ENCODE measurements at places on chromosomes 11 and 22.

GRCh38 chr22:48682504-48682903 lies 1145.2 kb downstream of the BRD1 start:
- DNase-seq: no peak

DNA sequence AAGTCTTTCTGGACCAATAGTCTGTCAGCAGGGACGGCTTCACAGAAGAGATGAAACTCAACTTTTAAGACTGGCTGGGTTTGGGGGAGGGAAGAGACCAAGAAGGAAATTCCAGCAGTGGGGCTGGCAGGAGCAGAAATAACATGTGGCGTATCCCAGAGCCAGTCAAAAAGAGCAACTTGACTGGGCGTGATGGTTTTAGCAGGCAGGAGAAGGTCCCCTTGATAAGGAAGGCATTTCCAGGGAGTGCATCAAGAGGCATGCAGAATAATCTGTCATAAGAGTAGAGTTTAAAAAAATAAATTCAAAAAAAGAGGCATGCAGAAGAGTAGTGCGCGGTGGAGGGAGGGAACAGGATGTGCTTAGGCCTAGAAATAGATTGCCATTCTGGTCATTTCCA lies 52.5 kb downstream of the C22orf31 start:
- DNase-seq: peak; percentile 6

- no peak for DNase-seq
These were observed 78.6 kb upstream of the GRK3 start for GRCh38 chr22:25485626-25486545.

GRCh38 chr11:102614485-102614884 lies 10.6 kb downstream of the MMP20 start:
- DNase-seq: no peak

DNA sequence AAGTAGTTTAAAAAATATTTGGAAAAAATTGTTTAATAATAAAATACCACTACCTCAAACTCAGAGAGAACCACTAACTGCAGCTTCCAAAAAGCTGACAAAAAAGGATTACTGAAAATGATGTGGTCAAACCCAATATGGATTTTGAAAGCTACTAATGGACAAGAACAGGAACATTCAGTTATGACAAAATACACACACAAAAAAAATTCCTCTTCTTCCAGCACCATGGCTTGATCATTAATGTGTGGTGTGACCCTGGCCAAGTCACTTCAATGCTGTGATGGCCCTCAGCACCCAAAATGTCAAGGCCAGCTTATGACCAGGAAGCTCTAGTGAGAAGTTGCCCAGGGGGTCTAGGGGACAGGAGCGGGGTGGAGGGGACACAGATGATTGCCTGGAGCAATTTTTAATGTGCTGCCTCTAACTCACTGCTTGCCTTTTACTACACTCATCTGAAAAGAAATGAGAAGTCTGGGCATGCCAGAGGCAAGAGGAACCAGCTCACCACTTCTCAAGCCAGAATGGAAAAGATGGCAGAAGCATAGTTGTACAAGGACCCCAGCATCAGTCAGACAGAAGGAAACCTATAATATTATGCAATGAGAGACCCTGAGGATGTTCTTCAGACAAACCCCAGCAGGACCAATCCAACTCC lies 2.2 kb downstream of the SMCO4 start:
- DNase-seq: no peak

DNA sequence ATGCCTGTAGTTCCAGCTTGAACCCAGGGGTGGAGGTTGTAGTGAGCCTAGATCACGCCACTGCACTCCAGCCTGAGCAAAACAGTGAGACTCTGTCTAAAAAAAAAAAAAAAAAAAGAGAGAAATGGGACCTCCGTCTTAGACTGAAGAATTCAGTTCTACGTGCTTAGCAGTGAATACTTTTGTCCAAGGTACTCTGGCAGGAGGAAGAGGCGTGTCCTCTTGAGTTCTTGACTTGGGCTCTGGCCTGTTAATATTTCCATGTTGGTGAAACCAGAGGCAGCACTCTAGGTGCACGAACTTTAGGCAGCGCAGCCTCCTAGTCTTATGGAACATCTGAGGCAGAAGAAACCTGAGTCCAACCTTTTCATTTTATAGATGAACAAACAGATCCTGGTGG lies 2.4 kb downstream of the HMBS start:
- no peak for DNase-seq

- DNase-seq: no peak
These were observed 10.2 kb upstream of the CBX6 start for GRCh38 chr22:38881997-38882879.

DNA sequence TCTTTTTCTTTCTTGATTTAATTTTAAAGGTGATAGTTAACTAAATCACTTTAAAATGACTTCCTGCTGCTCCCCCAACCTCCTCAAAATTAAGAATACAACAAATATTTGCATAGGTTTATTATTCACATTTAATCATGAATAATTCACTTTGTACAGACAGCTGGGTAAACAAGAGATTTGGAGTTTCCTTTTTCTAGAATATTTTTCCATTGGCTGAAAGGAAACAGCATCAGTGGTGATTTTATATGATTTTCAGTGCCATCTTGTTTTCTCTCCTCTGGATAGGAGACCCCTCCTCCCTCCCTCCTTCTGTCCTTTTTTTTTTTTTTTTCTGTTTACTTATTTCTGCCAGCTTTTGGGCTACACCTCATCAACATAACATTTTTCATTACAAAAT lies 60.5 kb downstream of the LIF start:
- DNase-seq: no peak

DNA sequence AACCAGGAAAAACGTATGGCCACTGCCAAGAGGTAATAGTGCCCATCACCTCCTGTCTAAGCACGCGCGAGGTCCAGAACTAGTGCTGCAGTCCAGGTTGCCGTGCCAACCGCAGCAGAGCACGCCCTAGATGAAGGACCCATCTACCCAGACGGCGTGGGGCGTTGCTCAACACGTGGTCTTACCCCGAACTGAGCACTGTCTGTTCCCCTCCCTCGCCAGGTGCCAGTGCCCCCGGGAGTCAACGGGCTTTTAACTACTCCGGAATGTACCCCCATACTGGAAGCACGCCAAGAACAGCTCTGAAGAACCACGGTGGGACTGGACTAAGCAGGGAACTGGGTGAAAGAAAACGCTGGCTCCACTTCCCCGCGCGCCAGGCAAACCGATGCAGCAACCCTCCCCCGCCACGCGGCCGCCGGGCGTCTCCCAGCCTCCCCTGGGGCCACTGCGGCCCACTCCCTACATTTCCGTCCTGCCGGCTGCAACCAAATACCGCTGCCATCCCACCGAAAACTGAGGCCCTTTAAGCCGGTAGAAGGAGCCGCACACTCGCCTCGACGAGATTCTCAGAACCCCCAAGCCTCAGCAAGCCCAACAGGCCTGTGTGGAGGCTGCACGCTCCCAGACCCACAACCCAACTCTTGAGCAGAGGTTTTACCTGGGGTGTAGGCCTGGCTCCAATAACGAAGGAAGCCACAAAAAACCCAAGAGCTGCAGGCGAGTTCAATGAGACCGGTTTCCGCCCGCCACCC lies at the start of gene HSPA8:
Gene HSPA8 (minus strand): TSS at position 734 of the 755 bp plus-strand sequence. CDS start 812 bp downstream, outside the sequence.
- DNase-seq: peak; percentile 44

DNA sequence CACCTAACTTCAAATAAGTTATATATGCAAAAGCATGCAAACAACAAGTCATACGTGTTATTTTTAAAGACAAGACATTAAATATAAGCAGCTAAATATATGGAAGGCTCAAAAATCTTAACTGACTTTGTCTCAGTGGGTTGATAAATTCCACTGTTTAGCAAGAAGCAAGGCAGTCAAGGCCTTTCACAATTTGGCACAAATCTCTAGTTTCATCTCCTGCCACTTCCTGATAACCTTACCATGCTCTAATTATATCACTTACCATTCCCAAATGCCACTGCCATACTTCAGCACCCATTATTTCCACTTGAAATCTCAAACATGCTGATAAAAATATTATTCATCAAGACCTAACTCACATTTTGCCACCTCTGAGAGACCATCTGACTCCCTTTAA lies 24.8 kb downstream of the DCUN1D5 start:
- no peak for DNase-seq

DNA sequence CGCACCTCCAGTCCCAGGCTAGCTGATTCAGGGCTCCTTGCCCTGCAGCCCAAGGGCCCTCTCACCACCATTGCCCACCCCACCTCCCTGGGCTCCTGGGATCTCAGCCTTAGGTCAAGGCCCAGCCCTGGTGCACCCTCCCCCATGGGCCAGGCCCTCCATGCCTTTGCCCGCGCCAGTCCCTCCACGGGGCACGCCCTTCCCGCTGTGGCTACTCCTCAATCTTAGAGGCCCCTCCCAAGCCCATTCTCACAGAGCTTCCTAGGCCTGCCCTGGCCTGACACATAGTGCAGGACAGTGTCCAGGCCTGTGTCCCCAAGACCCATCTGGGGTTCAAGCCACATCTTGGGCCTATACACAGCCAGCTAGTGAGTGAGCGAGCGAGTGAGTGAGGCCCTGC lies 6.9 kb downstream of the GP1BB start:
- no peak for DNase-seq

DNA sequence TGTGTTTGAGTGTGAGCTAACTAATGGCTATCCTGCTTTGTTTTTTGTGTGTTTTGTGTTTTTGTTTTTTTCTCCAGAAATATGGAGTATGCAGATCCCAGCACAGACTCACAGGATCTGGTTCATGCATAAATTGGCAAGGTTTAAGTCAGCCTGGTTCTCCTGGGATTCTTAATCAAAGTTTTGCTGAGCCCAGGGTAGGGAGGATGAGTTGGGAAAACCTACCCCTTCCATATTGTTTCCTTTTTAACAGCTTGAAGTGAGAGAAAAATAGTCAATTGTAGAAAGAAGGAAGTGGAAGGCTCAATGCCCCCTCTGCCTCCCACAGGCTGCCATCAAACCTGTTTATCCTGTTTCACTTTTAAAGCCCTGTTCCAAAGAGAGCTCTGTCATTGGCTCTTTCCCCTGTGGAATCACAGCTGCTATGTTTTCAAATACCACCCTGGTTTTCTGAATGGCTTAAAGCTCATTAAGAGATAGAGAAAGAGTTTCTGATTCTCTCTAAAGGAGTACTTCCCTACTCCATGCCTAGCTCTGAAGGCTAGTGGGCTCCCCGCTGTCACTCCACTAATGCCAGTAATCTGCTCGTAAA lies 23.4 kb upstream of the CADM1 start:
- DNase-seq: no peak

DNA sequence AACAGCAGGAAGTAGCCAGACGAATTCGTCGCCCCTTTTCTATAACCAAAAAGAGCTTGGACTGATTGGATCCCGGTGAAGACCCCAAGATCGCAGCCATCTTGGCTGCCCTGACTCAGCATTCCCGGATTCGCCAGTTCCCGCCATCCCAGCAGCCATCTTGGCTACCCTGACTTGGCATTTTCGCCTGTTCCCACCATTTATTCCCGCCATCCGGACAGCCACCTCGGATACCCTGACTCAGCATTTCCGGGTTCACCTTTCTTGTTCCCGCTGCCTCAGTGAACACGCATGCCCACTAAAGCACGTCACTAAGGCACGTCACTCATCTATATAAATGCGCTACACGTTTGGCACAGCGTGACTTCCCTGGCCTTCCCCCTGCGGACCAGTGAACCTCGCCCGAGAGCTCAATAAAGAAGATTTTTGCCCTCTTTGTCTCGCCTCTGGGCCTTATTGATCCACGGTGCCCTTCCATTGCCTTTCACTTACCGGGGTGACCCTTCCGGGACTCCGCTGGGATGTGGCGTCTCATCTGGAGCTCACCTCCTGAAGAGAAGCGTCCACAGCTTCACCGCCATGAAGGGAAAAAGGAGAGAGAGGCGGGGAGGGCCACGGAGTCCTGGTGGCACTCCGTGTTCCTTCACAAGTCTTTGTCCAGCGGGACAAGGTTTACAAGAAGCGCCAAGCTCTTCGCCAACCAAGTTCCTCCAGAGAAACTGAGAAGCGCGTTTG lies 4.0 kb upstream of the OR56A3 start:
- DNase-seq: no peak

DNA sequence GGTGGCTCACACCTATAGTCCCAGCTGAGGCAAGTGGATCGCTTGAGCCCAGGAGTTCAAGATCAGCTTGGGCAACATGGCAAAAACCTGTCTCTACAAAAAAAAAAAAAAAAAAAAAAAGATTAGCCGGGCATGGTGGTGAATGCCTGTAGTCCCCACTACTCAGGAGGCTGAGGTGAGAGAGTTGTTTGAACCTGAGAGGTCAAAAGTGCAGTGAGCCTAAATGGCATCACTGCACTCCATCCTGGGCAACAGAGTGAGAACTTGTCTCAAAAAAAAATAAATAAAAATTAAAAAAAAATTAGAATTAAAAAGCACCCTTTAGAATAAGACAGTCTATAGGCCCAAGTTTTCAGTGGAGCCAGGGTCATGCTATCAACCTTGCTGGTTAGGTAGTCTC lies 95.5 kb downstream of the PDHX start:
- no peak for DNase-seq

DNA sequence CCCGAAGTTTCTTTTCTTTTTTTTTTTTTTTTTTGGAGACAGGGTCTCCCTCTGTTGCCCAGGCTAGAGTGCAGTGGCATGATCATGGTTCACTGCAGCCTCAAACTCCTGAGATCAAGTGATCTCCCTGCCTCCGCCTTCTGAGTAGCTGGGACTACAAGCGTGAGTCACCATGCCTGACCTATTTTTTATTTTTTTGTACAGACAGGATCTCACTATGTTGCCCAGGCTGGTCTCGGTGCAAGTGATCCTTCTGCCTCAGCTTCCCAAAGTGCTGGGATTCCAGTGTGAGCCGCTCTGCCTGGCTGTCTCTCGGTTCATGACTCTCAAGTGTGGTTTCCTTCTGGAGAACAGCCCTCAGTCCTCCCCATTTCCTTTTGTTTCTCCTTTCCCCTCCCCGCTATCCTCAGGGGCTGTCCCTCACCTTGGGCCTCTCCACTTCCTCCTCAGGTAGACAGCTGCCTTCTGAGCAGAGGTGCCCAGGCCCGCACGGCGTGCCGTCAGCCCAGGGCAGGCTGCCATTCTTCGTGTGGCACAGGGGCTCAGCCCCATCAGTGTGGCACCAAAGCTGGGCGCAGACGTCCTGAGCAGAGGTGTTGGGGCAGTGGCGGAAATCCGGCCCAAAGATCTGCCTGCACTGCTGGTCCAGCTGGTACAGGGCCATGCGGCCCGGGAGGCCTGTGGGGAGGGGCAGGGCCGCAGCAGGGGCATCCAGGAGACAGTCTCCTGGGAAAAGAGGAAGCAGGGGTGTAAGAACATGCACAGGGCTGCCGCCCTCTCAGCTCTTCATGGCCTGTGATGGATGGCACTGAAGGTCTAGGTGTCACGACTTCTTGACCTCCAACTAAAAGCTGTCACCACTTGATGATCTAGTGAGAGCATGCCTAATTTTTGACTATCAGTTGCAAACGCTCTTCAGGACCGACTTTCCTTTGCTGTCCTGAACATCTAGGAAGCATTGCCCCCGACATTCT lies 14.0 kb downstream of the ADAMTS8 start:
- no peak for DNase-seq

- no peak for DNase-seq
These were observed 23.7 kb downstream of the HTR3A start for GRCh38 chr11:113998574-113998973.

- no peak for DNase-seq
These were observed 1033.2 kb downstream of the TBC1D22A start for GRCh38 chr22:47795477-47796127.

- no peak for DNase-seq
These were observed 668.9 kb downstream of the METTL15 start for GRCh38 chr11:28777126-28777525.
